ENCODE measurements at places on chromosomes 3 and 15. TPM values are rescaled to one million over a fixed set of nuclear protein-coding genes. Genes with fewer than 3 reads are reported as not detected.

The STAC gene
- polyA plus RNA-seq, result not detected

The DOCK3 gene
- 0.25 TPM for polyA plus RNA-seq

The SIDT1 gene
- 1.4 TPM for polyA plus RNA-seq

The C3orf20 gene
- 0.03 TPM for polyA plus RNA-seq

The PRKCI gene
- polyA plus RNA-seq, result 23.4 TPM

The DZIP3 gene
- polyA plus RNA-seq, result 1.8 TPM

The HMCES gene
- 25.4 TPM for polyA plus RNA-seq

The ZIC1 gene
- polyA plus RNA-seq, result not detected

The GOLGA6L4 gene
- polyA plus RNA-seq, result 1.4 TPM

The WWTR1 gene
- 19.2 TPM for polyA plus RNA-seq
